ENCODE measurements at places on chromosomes 6 and 20.

GRCh38 chr6:142871910-142872331 is 73.1 kb downstream of the HIVEP2 start:
- DNase-seq = peak; percentile 91

DNA sequence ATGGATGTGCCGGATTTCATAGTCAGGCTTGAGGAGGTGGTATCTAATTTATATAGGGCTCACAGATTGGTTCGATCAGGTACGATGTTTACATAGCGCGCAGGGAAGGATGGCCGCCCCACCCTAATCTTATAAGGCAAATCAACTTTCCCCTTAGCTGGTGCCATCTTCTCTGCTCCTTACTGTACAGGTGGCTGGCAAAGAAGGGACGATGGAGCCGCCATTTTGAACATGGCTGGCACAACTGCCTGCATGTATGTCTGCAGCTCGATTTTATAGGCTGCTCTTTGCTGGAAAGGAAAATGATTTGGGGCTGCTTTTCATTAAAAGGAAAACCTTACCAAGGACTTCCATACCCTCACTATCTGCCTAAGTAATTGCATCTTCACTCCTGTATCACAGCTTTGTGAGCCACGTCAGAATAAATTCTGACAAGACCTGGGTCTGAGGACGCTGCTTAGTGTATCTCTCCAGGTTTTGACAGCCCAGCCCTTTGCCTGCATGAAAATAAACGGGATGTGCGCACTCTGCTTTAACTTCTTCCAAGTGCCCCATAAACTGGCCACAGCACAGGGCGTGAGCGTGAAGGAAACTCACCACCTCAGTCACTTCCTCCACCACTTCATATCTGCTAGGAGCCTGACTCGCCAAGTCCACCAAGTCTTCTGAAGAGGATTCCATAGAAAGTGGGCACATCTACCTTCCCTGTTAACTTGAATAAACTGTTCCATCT is 109.4 kb upstream of the ARMC2 start:
- no peak for DNase-seq

- peak; percentile 36 for DNase-seq
Observed at GRCh38 chr20:19254956-19255355, 42.5 kb downstream of the SLC24A3 start.

DNA sequence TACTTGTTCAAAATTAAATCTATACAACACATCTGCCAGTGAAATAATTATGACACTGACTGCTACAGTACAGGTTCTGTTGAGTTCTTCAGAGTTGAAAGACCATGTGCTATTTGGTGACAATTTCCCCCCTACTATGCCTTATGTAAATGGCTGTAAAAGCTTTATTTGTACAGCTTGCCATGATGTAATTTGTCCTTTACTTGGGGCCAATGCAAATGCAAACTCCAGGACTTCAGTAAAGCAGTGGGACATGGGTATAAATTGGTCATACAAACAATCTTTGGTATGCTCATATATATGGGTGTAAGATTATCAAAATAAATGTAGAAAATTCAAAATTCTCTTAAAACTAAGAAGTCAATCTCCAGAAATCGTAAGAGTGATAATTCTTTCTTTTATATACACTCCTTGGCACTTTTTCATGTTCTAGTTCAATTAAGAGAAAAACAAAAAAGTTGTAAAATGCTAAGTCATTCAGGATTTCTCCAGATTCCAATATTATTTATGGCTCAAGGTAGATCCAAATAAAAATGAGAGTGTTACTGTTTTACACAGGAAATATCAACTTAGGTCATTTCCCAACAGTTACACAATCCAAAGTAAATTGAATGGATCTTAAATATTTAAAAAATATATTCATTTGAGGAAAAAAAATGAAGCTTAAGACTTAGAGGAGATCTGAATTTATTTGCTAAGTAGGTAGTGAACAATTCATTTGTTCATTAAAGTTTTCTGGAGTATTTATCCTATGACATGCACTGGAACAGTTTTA is 1310.5 kb upstream of the CITED2 start:
- DNase-seq = no peak

GRCh38 chr20:24731312-24731711 is 217.8 kb upstream of the CST7 start:
- no peak for DNase-seq

DNA sequence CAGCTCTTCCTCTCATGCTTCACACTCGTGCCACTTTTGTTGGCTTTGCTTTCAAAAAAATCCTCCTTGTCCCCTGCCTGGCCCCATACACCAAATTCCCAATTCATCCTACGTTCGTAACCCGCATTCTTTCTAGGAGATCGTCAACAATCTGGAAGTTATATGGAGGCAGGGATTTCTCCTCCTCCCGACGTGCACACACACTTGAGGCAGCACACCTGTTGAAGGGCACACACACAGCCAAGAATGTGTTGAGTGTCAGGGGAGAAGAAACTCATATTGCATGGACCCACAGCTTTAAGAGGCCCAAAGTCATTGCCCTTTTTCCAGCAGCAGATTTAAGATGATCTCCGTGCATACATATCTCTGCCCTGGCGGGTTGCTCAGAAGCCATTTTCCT is 28.9 kb downstream of the THBS2 start:
- no peak for DNase-seq

GRCh38 chr6:128029826-128030225 is 129.0 kb upstream of the THEMIS start:
- no peak for DNase-seq

DNA sequence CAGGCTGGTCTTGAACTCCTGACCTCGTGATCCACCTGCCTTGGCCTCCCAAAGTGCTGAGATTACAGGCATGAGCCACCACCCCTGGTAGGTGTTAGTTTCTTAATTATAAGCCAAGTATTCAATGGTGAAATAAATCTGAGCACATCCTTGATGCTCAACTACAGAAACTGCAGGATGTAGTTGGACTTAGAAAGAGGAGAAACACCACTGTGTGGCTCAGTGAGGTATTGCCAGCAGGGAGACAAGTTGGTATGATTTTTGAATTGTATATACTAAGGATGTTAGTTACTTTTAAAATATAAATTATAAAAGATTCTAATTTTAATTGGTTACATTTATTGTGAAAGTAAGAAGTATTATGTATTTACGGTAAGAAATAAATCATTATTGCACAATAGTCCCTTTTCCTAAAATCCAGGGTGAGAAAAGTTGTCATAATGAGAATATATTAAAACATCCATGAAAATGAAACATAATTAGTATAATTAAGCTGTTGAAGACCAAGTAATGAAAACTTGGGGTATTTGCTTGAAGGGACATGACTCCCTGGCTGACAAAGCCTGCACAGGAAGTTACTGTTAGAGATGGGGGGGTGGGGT is 17.6 kb downstream of the SLC18B1 start:
- DNase-seq = peak; percentile 43

DNA sequence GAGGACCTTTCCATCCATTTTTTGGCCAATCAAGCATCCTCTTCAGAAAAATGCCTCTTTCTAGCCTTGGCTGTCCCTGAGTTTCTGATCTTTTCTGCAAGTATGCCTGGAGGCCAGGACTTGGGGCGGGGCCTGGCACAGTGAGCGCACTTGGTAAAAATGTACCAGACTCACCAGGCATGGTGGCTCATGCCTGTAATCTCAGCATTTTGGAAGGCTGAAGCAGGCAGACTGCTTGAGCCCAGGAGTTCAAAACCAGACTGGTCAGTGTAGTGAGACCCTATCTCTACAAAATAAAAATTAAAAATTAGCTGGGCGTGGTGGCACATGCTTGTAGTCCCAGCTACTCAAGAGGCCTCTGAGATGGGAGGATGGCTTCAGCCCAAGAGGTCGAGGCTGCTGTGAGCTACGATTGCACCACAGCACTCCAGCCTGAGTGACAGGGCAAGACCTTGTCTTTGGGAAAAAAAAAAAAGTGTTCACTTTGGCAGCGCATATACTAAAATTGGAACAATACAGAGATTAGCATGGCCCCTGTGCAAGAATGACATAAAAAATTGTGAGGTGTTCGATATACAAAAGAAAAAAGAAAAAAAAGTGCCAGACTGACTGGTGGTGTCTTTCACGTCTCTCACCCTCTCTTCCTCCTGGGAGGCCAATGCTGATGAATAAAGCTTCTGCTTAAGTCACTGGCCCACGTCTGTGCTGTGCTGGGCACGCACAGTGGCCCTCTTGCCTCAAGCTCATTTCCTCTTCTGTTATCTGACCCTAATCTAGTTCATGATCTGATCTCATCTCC is 18.1 kb upstream of the SLC9A8 start:
- peak; percentile 54 for DNase-seq

DNA sequence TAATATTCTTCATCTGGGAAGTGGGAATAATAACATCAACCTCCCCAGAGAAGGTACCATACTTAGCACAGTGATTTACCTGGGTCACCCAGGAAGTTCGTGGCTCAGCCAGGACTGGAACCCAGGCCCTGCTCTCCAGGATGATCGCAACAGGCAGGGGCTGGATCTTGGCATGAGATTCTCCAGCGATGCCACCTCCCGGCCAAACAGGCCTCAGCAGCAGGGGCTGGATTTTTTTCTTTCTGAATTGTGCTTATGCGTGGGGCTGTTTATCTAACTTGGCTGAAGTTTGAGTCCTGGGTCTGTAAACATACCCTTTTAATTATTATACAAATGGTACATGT is 129.5 kb upstream of the PTPN1 start:
- DNase-seq = peak; percentile 56

DNA sequence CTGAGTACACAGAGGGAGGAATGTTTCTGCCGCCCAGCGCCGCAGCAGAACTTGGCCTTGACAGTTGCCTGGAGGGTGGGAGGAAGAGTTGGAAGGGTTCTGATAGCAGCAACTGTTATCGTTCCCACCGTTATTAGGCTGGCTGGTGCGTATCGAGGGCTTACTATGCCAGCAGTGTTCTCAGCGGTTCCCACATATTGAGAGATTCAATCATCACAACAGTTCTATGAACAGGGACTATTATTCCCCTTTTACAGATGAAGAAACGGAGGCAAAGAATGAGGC is 380.1 kb upstream of the SULF2 start:
- DNase-seq = no peak

DNA sequence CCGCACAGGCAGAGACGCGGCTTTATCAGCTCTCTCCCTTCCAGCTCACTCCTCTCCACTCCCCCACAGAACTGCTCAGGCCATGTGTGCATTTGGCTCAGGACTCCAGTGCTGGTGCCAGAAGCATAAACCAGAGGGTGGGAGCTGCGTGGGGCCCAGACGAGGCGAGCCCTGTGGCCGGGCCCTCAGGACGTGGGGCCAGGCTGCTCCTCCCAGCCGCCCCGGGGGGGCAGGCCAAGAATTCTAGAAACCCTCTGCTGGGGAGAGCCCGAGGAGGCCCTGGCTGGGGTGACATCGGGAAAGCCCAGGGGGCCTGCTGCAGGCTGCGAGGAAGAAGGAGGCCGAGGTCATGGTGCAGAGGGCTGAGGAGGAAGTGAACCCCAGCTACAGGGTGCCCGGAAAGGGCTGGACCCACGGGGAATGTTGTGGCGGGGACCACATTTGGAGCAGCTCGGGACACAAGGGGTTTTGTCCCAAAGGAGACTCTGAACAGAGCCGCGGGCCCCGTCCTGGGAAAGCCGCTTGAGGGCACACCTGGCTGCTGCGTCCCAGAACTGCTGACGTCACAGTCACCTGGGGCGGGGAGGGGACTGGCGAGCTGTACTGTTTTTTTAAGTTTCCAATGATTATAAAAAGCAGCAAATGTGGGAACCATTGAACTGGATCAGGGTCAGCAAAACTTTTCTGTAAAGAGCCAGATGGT is 107.1 kb downstream of the BANF2 start:
- peak; percentile 83 for DNase-seq

DNA sequence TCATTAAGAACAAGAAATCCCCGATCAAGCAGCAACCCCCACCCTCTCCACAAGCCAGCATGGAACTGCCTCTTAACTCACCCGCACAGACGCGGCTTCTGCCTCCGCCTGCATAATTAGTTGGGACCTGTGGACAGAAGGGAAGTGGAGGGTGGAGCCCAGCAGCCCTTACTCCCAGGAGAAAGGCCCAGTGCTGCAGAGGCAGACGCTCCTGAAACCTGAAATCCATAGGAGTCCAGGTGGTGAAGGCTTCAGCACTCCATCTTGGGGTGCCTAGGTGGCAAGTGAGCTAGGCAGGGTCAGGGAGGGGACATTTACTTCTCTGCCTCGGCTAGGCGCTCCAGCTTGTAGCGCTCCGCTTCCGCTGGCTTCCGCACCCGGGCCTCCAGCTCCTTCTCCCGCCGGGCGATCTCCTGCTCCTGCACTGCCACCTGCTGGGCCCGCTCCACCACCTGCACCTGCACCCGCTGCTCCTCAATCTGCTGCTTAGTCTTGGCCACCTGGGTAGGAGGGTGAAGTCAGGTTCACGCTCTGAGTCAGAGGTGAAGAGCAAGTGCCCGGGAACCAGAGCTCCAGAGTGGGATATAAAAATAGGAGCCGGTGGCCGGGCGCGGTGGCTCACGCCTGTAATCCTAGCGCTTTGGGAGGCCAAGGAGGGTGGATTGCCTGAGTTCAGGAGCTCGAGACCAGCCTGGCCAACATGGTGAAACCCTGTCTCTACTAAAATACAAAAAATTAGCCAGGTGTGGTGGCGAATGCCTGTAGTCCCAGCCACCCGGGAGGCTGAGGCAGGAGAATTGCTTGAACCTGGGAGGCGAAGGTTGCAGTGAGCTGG is 10.7 kb downstream of the TUBB start:
- no peak for DNase-seq

Data from AG10803 (cell line).